T-helper 17 cell (primary cell): ENCODE measurements at places on chromosomes 1 and 21.

GRCh38 chr21:42711667-42712066 is 58.2 kb downstream of the PDE9A start:
- no peak for DNase-seq

- no peak for DNase-seq
These were observed 31.4 kb downstream of the HIVEP3 start for GRCh38 chr1:41887365-41887764.

GRCh38 chr1:245690156-245690690 is 535.4 kb downstream of the KIF26B start:
- DNase-seq, result no peak

- no peak for DNase-seq
These were observed 918.1 kb downstream of the ADGRL2 start for GRCh38 chr1:82718719-82719419.

- no peak for DNase-seq
These were observed 31.9 kb downstream of the GLUL start for GRCh38 chr1:182359645-182360044.

GRCh38 chr1:210098356-210098755 is 134.2 kb upstream of the SERTAD4 start:
- DNase-seq, result no peak

DNA sequence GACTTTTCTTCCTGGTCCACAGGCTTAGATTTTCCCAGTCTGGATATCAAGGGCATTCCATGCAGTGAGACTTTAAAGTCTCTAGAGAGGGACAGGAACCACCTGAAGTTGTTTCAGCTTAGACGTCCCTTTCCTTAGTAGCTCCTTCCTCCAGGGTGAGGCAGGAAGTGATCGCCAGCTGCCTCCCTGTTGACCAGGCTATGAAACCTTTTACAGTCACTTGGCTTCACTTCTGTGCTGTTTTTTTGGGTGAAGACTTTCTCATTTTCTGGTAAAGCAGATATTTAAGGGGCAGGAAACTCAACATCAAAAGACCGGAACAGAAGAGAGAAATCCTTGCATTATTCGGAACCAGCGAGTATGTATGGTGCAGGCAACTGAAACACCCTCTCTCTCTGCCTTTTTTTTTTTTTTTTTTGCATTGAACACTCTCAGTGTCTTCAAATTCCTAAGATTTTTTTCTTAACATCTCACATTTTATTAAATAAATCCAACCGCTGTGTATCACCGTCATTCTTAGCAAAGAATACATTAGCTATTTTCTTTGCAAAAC is 234.6 kb upstream of the IRF2BP2 start:
- no peak for DNase-seq
